NCI-H460 (cell line): ENCODE measurements at places on chromosomes 7 and 10.
A peak's percentile ranks its signal among the peaks of the same experiment; 100 is the strongest.

DNA sequence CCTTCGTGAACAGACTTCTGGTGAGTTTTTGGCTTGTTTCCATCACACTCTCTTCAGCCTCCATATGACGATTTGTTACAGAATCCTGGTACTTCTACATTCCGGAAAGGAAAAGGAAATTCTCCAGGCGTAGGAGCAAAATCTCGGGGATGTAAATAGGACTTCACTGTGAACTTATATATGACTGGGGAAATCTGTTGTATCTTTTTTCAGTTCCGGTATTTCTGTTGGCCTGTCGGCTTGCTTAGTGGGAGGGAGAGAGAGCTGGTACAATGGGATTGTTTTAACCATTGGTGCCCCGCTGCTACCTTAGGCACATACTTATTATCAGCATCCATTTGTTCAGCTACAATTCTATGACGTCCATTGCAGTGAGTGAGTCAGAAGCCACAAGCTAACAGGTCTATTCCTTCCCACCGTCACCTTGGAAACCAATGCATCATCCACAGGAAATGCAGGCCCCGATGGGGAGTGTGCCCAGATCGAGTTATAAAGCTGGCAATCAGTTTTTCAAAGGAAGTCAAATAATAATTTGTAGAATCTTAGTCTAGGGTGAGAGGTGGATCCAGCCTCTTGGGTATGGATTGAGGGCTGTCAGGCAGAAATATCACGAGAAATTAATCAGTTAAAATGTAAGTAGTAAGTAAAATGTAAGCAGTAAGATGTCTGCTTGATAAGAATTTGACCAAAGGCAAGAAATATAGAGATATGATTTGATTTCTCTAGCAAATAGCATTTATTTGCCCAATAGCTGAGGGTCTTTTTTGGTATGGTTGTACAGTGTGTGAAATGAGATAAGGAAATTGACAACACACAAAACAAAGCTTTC lies 92.0 kb upstream of the MKLN1 start:
- peak; percentile 99 for DNase-seq

- DNase-seq: no peak
Measured at GRCh38 chr7:2074691-2075090, 158.1 kb downstream of the MAD1L1 start.

- DNase-seq: no peak
Measured at GRCh38 chr7:149228831-149229471, 10.5 kb upstream of the ZNF212 start.

DNA sequence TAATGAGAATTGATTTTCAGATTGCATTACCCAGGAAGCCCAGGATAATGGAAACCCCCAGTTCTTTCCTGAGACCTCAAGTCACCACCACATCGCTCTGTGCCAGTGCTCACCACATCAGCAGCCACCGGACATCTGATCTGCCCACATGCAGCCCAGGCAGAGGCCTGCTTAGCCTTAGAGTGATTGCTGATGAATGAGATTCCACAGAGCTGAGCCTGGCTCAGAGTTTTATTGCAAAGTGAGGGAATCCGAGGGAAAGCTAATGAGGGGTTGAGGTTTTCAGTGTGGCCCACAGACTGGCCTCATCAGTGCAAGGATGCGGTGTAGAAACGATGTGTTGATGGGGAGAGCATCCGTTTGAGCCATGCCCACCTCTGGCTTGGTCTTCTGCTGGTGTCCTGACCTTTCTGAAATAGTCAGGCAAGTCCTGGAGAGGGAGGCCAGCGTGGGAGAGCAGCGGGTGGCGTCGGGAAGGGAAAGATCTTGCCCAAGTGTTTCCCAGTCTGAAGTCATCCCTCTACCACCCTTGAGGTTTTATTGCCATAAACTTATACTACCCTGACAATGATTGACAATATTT lies 120.3 kb downstream of the ITIH5 start:
- DNase-seq: no peak
